ENCODE measurements at places on chromosomes 1 and 21.
A peak's percentile ranks its signal among the peaks of the same experiment; 100 is the strongest.

DNA sequence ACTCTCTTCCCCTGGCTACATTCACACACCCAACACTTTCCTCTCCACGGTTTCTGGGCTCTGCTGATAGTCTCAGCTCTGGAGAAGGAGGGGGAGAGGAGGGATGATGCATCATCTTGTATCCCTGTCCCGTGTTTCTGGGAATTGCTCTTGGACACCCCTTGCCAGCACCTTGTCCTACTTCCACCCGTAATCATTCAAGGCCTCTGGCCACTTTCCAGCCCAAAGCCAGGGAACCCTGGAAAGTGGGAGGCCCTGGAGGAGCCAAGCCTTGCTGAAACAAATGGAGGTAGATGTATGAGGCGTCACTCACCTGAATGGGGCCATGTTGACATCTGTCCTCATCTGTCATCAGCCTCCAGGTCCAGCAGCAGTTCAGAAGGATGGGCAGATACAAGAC is 4.4 kb downstream of the PLEKHO1 start:
- DNase-seq, result no peak

- DNase-seq, result no peak
These were observed 2.8 kb upstream of the ENAH start for GRCh38 chr1:225655509-225656258.

DNA sequence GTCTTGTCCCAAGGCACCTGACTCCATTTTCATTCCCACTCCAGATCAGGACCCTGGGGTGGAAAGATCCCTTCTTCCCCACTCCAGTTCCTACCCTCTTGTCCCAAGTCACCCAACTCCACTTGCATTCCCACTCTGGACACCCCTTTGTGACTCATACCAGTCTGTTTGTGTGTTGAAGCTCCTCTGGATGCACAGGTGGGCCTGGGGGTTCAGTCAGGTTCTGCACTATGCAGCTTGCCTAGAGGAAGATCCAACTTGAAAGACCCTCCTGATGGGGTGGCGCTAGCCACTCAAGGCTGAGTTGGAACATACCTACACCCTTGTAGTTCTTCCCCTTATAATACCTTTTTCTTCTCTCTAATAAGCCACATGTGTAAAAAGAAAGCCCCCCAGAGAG is 9.8 kb upstream of the ANKRD35 start:
- no peak for DNase-seq

- DNase-seq, result no peak
These were observed 390.4 kb downstream of the TGFB2 start for GRCh38 chr1:218735436-218736032.

GRCh38 chr1:172960454-172961208 is 90.1 kb downstream of the TNFSF18 start:
- DNase-seq, result no peak

DNA sequence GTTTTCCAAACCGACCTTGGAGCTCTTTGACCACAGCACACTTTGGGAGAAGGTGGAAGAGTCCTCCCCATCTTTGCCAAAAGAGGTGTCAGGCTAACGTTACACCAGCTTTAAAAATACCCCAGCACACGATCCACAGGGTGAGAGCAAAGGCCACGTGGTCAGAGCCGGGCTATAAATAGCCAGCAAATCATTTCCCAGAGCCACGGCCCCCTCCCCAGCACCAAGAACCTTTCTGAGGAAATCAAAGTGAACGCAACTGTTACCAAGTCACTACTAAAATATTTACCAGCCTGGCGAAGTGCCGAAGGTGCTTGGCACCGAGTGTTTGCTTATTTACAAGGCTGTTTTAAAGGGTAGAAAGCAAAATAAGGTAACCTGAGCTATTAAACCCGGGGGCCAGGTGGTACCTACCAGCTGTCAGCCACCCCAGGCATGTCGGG is 72.4 kb downstream of the CASZ1 start:
- no peak for DNase-seq

GRCh38 chr1:29519788-29520110 is 283.4 kb downstream of the PTPRU start:
- no peak for DNase-seq

DNA sequence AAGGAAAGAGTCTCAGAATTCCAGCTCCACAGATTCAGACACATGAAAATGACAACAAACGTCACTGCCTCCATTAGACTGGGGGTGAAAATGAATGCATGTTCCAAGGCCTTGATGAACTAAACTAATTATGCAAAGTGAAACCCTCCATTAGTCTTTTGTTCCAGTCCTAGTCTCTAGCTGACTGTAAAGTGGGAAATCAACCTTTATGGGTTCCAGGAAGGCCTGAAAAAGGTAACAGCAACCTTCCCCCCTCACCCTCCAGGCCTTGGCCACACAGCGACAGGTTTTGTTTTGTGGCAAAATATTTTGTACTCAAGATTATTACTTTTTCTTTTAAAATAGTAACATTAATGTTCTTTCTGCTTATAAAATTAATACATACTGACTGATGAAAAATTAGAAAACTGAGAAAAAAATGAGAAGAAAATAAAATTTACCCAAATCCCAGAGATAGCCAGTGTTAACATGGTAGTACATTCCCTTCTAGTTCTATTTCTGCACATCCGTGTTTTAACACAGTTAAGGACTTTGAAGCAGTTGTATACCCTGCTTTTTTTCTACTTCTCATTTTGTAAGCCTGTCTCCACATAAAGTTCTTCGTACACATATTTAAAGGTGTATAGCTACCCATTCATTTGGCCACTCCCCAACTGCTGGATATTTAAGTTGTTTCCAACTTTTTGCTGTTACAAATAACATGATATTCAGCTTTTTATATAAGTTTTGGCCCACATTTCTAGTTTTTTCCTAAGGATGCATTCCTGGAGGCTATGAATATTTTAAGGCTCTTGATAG is 60.9 kb downstream of the CD2 start:
- DNase-seq, result no peak

DNA sequence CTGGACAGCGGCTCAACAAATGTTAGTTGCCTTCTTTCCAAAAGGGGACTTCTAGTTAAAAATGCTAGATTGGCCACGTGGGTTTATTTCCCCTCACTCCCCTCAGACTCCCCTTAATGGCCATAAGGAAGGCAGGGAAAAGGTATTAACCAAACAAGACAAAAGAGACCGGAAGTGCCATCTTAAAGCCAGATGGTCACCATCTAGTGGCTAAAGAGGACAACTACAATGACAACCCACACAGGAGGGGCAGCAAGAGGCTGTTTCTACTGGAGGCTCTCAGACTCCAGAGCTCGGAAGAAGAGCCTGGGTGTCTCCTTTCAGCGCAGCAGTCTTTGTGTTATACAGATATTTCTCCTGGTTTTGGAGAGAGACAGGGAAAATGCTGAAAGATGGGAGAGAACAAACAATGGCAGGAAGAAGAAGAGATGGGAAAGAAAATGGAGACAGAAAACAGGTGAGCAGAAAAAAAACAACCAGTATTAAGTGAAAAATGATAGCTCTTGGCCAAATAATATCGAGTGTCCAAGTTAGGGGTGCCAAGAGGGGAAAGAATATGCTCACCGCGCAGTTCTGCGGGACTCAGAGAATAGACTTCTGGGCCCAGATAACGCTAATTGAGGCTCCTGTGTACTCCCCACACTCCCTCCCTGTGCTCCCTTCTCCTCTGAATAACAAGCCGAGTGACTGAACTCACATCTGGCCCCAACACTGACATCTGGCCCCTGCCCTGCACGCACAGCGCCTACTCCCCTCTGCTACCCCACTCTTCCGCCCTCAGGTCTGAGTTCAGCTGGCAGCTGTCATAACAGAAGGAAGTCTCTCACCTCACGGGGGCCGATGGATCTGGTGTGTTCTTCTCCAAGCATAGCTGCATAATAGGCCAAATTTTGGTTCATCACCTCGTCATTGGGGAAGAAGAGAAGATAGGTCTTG is 9.6 kb downstream of the P3H1 start:
- DNase-seq, result peak; percentile 19

GRCh38 chr1:215845234-215845891 is 278.3 kb downstream of the KCTD3 start:
- DNase-seq, result no peak

GRCh38 chr21:43861706-43862105 is 3.3 kb upstream of the AGPAT3 start:
- no peak for DNase-seq

DNA sequence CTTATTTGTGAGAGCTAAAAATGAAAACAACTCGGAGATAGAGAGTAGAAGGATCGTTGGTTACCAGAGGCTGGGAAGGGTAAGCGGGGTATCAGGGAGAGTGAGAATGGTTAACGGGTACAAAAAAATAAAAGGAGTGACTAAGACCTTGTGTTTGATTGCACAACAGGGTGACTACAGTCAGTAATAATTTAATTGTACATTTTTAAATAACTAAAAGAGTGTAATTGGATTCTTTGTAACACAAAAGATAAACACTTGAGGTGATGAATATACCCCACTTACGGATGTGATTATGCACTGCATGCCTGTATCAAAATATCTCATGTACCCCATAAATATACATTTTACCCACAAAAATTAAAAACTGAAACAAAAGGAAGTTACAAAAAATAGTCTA is 29.4 kb downstream of the FOXJ3 start:
- no peak for DNase-seq

- DNase-seq, result no peak
These were observed 22.8 kb downstream of the PRPF38A start for GRCh38 chr1:52427152-52427551.

DNA sequence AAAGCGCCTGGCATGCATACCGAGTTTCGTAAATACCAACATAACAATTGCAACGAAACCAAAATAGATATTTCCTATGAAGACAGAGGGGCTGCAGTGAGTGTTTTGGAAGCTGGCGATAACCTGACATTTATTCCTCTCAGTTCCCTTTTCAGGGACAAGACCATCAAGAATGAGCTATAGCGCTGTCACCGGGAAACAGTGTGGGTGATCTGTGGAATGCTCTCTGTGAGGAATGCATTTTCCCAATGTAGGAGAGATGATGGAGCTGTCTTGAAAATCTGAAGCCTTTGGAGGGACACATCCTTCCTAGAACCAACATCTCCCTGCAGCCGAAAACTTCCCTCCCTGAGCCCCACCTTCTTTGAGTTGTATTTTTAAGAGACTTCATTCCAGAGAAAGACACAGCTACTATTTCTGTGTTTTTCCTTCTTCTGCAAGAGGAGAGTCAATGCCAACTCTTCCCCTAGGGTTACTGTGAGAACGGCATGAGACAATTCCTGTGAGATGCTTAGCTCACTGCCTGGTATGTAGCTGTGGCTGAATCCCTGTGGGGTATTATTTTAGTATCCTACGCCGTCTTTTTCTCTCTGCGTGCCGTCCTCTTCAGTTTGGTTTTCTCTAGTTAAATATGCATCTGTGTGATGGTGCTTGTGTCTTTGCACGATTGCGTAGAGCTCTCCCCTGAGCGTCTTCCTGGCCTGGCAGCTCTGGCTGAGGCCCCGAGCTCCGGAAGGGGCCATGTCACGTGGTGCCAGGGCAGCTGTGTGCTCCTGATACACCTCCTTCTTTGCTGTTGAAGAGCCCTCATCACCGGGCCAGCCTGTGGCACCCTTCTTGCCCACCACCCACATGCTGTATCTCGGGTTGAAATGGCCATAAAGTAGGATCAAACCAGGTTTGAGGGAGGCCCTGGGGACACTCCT is 45.2 kb downstream of the AJAP1 start:
- DNase-seq, result no peak

DNA sequence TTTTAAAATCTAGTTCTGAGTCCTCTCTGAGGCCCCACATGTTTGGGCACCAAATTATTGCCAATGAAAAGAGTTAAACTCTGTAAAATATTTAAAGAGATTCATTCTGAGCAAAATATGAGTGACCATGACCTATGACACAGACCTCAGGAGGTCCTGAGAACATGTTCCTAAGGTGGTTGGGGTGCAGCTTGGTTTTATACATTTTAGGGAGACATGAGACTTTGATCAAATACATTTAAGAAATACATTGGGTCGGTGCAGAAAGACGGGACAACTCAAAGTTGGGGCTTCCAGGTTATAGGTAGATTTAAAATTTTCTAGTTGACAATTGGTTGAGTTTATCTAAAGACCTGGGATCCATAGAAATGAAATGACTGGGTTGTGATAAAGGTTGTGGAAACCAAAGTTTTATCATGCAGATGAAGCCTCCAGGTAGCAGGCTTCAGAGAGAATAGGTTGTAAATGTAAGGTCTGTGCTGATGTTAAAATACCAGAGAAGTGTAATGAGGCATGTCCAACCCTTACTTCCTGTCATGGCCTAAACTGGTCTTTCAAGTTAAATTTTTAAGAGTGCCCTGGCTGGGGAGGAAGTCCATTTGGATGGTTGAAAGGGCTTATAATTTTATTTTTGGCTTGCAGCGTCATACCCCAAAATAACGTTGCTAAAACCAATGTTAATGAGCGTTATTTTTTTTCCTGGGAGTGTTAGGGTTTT is 274.9 kb downstream of the NUF2 start:
- no peak for DNase-seq

DNA sequence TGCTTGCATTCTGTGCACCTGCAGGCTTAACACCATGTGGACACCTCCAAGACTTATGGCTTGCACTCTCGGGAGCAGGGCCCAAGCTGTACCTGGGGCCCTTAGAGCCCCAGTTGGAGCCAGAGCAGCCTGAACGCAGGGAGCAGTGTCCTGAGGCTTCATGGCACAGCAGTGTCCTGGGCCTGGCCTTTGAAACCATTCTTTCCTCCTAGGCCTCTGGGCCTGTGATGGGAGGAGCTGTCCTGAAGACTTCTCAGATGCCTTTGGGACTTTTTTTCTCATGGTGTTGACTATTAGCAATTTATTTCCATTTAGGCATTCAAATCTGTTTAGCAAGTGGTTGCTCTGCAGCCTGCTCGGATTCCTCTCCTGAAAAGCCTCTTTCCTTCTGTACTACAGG is 11.0 kb downstream of the RPTN start:
- no peak for DNase-seq

DNA sequence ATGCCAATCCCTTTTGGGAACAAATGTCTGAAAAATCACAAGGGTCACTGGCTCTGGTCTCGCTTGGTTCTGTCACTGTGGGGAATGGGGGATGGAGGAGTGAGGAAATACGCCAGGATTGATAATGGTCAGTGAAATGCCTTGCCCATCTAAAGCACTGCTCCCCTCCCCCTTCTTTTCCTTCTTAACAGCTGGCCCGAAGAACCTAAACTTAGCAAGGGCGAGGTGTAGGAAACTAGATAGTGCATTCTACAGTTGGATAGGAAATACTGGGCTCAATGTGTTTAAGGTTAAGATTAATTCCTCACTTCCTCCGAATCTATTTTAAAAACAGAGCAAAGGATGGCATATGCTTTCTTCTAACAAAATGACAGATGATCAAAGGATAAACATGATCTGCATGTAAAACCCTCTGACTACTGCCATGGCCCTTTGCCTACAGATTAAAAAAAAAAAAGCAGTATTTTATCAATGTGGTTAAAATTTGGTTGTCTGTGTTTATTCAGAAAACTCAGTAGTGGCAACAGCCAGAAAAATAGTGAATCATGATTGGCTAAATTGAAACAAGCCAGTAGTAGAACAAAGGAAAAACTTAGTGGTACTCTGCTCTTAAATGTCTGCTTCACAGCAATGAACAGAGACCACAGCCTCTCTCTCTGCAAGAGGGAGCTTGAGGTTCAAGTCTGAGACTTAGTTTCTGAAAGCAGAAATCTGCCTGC is 86.1 kb upstream of the VAV3 start:
- peak; percentile 1 for DNase-seq

GRCh38 chr1:65949230-65949626 is 156.5 kb downstream of the PDE4B start:
- DNase-seq, result no peak

- DNase-seq, result no peak
These were observed 6.0 kb downstream of the HLX start for GRCh38 chr1:220884981-220885918.

Data from central memory CD4-positive, alpha-beta T cell (primary cell).